Activated CD4-positive, alpha-beta memory T cell treated with anti-CD3 and anti-CD28 coated beads for 36 hours (primary cell): ENCODE measurements at places on chromosomes 2 and 18. TPM values are rescaled to one million over a fixed set of nuclear protein-coding genes. Genes with fewer than 3 reads are reported as not detected.
A peak's percentile ranks its signal among the peaks of the same experiment; 100 is the strongest.

DNA sequence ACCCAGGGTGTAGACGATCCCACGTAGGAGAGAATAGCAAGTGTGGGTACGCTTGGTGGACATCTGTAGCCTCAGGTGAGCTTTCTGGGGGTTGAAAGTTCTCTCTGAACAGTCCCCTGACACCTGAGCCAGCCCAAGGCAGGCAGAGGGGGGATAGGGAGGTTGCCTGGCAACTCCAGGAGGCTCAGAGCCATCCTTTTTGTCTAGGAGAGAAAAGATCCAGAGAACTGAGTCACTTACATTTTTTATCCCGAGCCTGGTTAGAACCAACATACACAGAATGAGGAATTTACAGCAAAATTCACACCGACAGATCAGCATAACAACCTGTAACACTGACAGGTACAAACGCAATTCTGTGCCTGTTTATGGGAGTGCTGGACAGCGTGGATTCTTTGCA is 113.2 kb downstream of the SH3BP4 start:
- DNase-seq = no peak

GRCh38 chr2:72080286-72081145 is 67.1 kb downstream of the CYP26B1 start:
- DNase-seq = no peak

- DNase-seq = no peak
Measured at GRCh38 chr2:210617732-210618330, 61.4 kb downstream of the CPS1 start.

DNA sequence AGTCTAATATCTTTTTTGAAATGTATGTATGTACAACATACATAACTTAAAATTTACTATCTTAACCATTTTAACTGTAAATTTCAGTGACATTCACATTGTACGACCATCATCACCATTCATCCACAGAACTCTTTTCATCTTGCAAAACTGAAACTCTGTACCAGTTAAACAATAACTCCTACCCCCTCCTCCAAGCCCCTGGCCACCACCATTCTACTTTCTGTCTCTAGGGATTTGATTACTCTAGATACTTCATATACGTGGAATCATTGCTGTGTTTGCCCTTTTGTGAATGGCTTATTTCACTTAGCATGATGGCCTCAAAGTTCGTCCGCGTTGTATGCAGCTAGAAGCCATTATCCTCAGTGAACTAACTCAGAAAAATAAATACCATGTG is 217.0 kb downstream of the METTL4 start:
- no peak for DNase-seq

- no peak for DNase-seq
Measured at GRCh38 chr2:138708682-138709241, 71.4 kb downstream of the NXPH2 start.

- peak; percentile 38 for DNase-seq
Measured at GRCh38 chr2:32008805-32009515, 1.8 kb downstream of the MEMO1 start.

GRCh38 chr2:137123226-137123625 is 357.9 kb downstream of the THSD7B start:
- no peak for DNase-seq

DNA sequence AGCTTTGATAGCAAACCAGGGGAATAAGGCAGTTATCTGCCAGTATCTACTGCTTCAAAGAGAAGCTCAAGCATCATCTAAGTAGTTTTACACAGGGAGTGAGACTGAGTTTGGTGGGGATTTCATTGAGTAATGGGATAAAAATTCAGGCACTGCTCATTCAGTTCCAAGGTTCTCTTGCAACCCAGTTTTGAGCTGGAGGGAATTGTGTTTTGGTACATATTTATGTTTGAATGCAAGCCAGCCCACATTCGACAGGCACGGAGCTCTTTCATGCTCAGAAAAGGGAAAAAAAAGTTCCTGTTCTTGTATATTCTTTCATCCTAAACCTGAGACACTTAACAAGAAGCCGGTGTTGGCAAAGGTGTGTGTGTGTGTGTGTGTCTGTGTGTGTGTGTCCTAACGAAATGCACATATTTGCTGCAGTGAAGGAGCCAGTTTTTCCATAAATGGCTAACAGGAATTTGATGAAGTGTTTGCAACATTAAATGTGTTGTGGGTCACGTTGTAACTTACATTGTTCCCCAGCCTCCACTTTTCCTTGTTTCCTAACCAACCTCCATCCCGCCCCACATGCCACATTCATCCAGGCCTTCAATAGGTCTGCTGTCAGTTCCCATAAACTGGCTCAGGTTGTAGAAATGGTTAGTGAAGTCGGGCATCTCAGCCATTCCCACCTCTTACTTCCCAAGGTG is 311.1 kb downstream of the TXNL1 start:
- DNase-seq = no peak

Gene RGPD3
- 0.31 TPM for total RNA-seq

GRCh38 chr2:152715854-152716428 is 1.3 kb downstream of the PRPF40A start:
- DNase-seq = peak; percentile 48

Gene KCNJ3
- total RNA-seq = not detected

GRCh38 chr2:240480834-240481623 is 45.6 kb downstream of the GPC1 start:
- DNase-seq = peak; percentile 4

DNA sequence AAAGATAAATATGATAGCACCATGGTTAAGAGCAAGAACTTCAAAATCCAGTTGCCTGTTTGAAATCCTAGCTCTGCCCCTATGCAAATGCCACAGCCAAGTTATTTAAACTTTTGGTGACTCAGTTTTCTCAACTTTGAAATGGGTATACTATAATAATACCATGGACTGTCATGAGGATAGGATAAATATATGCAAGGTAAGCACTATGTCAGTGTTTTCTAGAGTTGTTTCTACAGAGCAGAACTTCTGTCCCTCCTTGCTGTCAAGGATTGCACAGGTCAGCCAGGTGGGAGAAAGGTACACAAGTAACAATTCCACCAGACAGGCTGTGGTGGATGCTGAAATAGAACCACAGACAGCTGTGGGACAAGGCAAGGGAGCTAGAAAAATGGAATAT is 55.7 kb upstream of the BOD1L2 start:
- no peak for DNase-seq

DNA sequence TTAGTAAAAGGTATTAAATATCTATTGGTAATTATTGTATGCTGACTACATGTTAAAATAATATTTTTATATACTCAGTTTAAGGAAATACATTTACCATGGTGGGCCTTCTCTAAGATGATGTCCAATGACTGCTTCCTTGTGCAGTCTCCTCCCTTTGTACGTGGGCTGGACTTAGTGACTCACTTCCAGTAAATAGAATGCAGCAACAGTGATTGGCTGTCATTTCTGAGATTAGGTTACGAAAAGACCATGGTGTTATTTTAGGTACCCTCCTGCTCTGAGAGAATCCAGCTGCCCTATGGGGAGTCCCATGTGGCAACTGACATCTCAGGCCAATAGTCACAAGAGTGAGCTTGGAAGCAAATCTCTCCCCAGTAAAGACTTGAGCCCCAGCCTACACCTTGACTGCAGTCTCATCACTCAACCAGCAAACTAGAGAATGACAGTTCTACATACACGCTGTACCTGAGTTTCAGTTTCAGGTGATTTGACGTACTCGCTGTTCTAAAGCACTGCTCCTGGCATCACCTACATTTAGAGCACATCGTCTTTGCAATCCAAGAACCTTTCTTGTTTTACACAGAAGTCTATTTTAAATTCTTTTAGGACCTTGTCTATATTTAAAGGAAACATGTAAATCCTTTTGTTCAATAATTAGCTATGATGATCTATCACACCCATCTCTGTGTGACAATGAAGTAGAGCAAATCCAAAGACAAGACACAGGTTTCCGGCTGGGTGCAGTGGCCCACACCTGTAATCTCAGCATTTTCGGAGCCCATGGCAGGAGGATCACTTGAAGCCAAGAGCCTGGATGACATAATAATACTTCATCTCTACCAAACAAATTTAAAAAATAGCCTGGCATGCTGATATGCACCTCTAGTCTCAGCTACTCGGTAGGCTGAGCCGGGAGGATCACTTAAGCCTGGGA is 87.2 kb downstream of the COBLL1 start:
- no peak for DNase-seq
